ENCODE measurements at places on chromosomes 4 and X. TPM values are rescaled to one million over a fixed set of nuclear protein-coding genes. Genes with fewer than 3 reads are reported as not detected.

The PABPC1L2A gene
- not detected for total RNA-seq

- DNase-seq, result no peak
Measured at GRCh38 chr4:70251945-70252277, 9.5 kb downstream of the CSN3 start.

The COL25A1 gene
- total RNA-seq, result 1.7 TPM

DNA sequence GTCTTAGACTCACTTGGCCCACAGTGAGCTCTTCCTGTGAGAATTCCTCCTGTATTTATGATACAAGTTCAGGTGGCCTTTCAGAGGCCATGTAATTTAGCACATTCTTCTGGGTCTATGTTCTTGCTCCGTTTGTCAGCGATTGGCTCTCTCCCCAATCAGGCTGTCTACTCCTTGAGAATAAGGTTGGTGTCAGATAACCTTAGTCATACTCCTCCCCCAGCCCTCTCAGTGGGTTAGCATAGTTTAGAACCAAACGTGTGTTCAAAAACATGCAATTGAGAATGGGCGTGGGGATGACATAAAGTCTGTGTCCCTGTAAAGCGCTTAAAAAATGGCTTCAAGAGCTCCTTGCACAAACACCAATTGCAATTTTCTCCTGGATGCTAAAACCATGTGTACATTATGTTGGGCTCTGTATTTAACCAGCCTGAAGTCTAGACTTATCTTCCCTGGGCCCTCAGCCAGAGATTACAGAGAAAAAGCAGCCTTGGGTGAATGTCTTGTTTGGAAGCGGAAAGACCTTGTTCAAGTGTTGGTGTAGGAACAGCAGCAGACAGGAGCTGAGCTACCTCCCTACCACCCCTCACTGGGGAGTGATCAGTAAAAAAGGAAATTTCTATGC is 9.9 kb upstream of the CT47C1 start:
- no peak for DNase-seq

The SLC9A6 gene
- 17.4 TPM for total RNA-seq

The BST1 gene
- total RNA-seq, result 88.9 TPM

The MND1 gene
- 0.82 TPM for total RNA-seq

DNA sequence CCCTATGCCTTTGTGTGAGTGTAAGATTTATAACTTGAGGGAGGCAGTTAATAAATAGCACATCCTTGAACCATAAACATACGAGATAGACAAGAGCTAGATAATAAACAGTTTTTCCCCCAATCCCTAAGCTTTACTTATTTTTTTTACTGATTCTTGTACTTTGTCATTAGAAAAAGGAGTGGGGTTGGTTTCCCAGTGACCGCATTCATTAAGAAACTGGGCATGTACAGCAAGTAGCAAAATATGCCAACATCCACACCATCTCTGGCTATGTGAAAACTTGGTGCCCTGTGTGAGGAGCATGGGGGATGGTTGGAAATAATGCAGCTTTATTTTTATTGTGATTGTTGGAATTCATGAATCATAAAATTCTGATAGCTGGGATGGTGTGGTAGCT is 176.2 kb downstream of the CBR4 start:
- no peak for DNase-seq

GRCh38 chr4:28117084-28117682 is 1256.5 kb downstream of the STIM2 start:
- DNase-seq, result no peak

DNA sequence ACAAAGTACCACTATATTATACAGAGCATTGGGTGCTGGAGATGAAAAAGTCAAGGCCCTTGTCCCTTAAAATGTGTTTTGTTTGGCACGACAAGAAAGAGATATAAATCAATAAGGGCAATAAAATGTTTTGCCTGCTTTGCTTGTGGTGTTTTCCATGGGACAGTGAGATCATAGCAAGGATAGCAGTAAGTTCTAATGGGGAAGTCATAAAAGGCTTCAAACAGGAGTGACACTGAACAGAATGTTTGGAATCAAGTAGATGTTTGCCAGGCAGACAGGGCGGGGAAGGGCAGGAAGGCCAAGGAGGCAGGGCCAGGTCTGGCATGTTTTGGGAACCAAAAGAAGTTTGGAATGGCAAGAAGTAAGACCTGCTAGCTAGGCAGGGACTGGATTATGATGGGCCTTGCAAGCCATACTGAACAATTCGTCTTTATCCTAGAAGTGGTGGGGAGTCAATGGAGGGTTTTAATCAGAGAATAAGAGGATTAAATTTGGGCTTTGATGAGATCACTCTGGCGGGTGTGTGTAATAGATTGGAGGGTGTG is 16.4 kb downstream of the FGF2 start:
- DNase-seq, result no peak

The HTN1 gene
- not detected for total RNA-seq

The ZNF711 gene
- total RNA-seq, result 1.4 TPM
